T-helper 2 cell treated with Interferon-gamma antibody and Interleukin-4, amounts not matched to agents 5 μg/mL and 100 μg/mL, for 36 hours (primary cell): ENCODE measurements at places on chromosomes 2 and 18.

DNA sequence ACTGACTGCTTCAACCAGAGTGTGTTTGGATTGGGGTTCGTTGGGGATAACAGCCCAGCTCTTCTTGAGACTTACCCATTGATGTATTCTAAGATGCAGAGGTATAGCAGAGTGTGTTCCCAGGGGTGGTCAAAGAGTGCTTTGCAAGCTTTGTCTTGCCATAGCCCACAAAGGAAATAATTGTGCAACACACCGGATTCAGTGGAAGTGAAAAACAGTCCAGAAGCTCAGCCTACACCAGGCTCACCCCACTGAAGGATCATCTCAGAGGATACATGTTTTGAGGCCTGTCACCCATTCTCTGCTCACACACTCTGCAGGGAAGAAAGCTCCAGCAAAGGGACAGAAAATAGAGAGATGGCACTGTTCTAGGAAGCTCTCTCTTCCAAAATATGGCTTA, 9.6 kb downstream of the CACNB4 start:
- DNase-seq: no peak

- DNase-seq: no peak
Measured at GRCh38 chr2:128058114-128058513, 30.3 kb upstream of the SAP130 start.

DNA sequence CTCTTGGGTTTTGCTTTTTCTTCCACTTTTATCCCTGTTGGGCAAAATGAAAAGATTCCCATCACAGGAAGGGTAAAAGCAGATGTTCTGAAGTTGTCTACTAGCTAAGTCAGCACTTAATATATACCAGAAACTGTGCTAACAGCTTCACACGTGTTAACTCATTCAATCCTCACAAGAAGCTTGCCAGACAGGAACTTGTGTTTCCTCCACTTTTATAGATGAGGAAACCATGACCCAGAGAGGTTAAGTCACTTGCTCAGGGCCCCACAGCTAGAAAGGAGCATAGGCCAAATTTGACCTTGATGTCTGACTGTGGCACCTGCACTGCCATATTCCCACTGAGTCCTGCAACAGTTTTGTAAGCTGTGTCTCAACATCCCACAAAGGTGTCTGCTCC, 76.8 kb upstream of the EPC2 start:
- no peak for DNase-seq

DNA sequence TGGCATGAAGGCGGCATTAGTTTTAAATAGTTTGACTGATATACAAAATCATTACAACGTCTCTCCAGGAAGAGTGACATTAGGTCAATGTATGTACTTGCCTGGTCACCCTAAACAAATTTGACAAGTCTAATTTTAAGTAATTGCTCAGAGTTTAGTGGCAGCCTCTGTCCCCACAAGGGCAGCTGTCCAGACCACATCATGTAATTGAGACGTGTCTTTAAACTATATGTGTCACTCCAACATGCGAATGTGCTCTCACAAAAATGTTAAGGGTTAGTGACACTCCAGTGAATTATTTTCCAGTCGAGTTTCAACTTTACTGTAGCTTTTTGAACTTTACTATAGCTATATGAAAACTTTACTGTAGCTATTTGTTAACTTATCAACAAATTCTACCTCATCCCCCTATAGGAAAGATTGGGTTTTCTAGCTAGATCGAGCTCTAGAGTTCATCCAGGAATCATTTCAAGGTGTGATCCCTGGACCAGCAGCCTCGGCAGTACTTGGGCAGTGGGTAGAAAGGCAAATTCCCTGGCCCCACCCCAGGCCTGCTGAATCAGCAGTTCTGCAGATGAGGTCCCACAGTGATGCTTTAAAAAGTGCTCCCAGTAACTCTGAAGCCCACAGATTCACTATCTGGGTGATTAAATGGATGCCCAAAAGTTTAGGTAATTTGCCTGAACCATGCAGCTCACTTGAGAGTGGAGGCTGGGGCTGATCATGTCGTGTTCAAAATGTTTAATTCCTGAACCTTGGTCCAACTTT, 66.4 kb upstream of the POU3F3 start:
- DNase-seq: no peak

- DNase-seq: no peak
Measured at GRCh38 chr2:48852938-48853337, 97.4 kb upstream of the LHCGR start.

DNA sequence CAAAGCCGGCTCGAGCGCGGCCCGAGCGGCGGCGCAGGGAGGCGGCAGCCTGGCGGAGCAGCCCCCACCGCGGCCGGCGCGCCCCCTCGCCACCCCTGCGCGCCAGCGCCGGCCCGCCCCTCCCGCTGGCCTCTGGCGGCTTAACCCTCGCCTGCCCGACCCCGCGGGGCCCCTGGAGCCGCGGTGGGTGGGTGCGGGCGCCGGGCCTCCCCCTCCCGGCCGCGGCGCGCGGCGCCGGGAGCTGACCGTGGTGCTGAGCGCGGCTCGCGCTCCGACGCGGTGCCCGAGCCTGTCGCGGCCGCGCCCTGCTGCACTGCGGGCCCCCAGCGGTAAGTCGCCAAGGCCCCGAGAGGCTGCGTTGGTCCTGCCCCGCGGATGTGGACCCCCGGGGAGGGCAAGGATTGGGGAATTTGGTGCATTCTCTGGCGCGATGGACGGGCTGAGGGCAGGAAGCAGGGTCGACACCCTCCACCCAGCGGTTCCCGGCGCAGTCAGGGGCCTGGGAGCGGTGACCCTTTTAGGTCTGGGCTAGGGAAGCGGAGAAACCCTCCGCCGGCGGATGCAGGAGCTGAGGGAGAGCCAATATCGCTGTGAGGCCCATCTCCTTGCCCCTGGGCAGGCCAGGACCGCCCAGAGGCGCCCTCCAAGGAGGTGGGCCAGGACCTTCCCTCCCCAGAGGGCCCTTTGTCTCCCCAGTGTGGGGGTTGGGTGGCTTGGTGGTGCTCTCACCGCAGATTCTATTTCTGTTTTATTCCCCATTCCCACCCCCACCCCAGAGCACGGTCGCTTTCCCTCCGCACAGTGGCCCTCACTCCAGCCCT, 923 bp downstream of the AMER3 start:
- no peak for DNase-seq
